ENCODE measurements at places on chromosomes 7 and 10.

DNA sequence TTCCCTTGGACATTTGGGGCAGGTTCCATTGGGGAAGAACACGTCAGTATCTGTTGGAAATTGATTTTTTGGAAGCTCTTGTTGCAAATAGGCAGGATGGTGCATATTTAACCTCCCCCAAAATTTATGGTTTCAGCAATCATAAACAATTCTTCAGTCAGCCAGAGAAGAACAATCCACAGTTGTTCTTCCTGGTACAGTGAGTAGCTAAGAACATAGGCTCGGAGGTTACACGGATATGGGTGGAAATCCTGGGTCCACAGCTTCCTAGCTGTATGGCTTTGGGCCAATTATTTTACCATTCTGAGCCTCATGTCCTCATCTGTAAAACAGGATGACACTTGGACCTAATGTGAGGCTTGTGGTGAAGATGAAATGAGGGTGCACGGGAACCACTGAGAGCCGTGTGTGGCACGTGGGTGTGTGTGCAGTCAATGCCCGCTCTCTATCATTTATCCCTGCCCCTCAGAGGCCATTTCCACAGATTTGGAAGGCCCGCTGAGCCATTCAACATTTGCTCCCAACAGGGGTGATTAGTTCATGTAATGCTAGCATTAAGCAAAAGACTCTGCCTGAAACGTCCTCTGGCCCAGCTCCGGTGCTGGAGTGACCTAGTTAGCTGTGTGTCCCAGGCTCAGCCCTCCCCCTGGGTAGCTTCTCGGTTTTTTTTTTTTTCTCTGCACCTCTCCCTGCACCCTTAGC is 9.7 kb downstream of the CAMK1D start:
- no peak for DNase-seq

GRCh38 chr10:61869774-61870525 is 31.5 kb upstream of the ARID5B start:
- DNase-seq, result peak; percentile 21

DNA sequence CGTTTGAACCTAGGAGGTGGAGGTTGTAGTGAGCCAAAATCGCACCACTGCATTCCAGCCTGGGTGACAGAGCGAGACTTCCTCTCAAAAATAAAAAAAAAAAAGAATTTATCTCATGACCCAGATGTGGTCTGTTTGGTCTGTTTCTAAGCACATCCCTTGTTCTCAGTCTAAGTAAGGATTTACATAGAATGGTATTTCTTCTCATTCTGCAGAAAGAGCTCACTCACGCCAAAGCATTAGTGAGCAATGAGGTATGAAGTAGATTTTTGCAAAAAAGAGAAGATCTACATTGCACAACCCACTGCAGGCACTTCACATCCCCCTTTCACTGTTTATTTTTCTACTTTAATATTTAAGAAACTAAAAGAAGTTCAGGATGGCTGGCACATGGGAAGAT is 76.5 kb upstream of the FGL2 start:
- DNase-seq, result peak; percentile 23

- no peak for DNase-seq
These were observed 743 bp upstream of the PITRM1 start for GRCh38 chr10:3173171-3173878.

DNA sequence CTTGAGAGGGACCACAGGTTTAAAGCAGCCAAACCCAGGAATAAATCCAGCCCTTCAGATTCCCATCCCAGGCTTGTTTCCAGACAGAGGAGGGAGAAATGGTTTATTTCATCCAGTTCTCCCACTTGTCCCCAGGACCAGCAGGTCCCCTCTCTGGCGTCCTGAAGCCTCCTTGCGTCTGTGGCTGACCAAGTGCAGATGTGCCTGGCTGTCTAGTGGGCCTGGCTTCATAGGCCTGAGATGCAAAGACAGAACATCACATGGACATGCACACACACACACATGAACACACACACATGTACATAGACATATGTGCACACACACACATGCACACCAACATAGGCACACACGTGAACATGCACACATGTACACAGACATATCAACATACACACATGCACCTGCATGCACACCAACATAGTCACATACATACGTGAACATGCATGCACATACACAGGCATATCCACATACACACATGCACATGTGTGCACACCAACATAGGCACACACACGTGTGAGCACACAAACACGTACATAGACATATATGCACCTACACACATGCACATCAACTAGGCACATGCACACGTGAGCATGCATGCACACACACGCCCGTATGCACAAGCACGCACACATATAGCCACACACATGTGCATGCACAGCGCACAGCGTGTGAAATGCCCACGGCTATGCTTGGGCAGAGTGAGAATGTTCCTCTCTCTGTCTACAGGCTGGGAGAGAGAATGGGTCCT is 10.7 kb downstream of the FOXL3 start:
- DNase-seq, result no peak

- no peak for DNase-seq
These were observed 35.8 kb downstream of the CRCP start for GRCh38 chr7:66150471-66150870.

DNA sequence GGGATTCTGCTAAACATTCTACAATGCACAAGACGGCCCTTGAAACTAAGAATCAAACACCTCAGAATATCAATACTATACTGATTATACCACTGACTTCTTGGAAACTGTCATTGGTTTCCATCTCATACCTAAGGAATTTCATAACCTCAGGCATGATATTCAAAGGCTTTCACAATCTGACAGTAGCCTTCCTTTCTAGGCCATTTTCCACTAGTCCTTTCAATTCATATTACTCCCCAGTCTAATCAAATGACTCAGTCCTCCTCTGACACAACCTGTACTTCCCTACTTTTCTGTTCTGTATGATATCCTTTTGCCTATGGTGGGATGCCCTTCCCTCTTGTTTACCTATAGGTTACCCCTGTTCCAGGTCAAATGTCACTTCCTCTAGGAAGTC is 48.3 kb downstream of the CSTF2T start:
- no peak for DNase-seq

DNA sequence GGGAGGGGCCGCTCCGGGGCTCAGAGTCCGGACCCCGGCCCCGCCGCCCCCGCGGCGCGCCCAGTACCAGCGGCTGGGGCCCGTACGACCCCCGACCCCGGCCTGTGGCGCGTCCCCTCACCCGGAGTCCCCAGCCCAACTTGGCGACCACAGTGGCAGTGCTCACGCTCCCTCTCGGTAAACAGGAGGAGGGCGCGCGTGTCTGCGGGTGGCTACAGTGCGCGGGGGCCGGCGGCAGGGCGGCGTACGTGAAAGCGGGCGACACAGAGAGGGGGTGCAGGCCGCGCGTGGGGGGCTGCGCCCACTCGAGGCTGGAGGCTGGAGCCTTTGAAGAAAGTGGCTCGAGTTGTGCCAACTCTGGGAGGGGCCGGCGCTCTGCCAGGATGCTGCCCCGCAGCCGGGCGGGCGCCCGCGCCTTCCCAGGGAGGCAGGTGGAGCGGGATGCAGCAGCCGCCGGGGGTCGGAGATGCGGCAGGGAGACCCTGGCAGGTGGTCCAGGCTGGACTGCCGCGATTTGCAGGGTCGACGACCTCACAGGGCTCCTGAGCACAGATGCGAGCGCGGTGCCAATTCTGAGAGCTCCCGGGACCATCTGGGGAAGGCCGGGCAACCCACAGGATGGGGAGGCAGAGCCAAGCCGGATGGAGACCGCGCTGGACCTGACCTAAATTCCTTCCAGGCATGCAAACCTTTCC is 655 bp downstream of the PTPRE start:
- DNase-seq, result no peak

DNA sequence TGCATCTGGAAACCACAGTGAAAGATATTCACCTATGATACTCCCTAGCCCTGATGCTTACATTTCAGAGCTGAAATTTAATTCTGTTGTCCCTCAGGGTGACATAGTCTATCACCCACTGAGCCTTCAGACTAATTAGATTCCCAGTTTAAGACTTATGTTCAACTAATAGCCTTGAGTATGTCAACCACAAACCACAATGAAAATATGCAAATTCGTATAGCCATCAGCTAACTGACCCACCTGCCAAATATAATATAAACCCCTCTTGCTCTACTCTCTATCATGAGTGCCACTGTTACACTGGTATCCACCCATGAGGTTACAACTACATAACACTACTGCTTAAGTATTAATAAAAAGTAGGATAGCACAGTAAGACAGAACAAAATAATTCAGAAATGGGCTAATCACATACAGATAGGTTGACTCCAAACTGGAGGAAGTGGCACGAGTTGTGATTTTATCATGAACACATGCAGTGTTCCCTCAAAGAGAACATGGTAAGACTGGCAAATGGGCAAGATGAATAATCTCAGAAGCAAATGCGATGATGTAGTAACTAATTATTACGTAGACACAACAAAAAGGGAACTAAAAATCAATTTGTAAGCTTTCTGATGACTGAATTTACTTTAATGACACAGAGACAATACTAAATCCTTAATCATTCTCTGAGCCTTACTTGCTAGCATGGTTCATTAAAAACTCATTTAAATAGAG is 290.6 kb downstream of the PARD3 start:
- DNase-seq, result no peak

- no peak for DNase-seq
These were observed 225.6 kb downstream of the PTPRN2 start for GRCh38 chr7:158362001-158362400.

GRCh38 chr10:59793919-59794318 is 40.7 kb upstream of the MRLN start:
- DNase-seq, result no peak

GRCh38 chr10:64219271-64220025 is 698.2 kb downstream of the REEP3 start:
- no peak for DNase-seq

DNA sequence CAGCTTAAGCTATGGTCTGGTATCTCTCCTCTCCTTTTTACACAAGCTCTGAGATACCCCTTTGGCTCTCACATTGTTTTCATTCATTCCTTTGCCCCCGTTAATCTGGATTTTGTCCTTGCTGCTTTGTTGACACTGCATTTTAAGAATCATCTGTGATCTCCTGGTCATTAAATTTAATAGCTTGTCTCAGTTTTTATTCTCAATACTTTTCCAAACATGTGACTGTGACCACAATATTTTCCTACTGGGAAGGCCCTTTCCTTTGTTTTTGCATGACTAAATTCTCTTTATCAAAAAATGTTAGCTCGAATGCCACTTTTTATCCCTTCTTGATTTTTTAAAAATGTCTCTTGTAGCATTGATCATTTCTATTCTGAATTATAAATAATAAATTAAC is 171.2 kb downstream of the SUGCT start:
- DNase-seq, result no peak

GRCh38 chr10:30029164-30029871 is 30.1 kb downstream of the JCAD start:
- DNase-seq, result no peak

- DNase-seq, result no peak
These were observed 84.8 kb upstream of the C7orf33 start for GRCh38 chr7:148505645-148506375.

DNA sequence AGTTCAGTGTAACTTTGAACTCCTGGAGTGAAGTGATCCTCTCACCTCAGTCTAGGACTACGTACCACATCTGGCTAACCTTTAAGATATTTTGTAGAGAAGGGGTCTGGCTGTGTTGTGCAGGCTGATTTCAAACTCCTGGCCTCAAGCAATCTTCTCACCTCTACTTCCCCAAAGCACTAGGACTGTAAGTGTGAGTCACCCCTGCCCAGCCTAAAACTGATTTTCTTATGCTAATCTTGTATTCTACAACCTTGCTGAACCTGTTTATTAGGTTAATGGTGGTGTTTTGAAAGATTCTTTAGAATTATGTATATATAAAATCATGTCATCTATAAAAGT is 58.0 kb downstream of the LCOR start:
- DNase-seq, result no peak

GRCh38 chr7:132533916-132534315 is 42.4 kb downstream of the PLXNA4 start:
- no peak for DNase-seq

DNA sequence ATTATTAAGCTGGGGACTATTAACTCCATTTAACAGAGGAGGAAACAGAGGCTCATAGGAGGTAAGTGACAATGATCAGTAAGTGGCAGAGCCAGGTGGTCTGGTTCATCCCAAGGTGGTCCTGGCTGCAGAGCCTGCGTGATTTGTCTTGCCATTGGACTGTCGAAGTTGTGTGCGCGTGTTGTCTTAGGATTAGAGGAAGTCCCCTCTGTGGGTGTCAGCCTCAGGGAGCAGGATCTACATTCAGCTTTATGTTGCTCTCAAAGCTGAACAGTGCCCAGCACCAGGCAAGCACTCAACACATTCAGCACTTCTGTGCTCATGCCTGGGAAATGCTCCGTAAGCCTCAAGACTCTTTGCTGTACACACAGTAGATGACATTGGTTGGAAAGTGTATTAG is 139.5 kb downstream of the HERPUD2 start:
- no peak for DNase-seq

DNA sequence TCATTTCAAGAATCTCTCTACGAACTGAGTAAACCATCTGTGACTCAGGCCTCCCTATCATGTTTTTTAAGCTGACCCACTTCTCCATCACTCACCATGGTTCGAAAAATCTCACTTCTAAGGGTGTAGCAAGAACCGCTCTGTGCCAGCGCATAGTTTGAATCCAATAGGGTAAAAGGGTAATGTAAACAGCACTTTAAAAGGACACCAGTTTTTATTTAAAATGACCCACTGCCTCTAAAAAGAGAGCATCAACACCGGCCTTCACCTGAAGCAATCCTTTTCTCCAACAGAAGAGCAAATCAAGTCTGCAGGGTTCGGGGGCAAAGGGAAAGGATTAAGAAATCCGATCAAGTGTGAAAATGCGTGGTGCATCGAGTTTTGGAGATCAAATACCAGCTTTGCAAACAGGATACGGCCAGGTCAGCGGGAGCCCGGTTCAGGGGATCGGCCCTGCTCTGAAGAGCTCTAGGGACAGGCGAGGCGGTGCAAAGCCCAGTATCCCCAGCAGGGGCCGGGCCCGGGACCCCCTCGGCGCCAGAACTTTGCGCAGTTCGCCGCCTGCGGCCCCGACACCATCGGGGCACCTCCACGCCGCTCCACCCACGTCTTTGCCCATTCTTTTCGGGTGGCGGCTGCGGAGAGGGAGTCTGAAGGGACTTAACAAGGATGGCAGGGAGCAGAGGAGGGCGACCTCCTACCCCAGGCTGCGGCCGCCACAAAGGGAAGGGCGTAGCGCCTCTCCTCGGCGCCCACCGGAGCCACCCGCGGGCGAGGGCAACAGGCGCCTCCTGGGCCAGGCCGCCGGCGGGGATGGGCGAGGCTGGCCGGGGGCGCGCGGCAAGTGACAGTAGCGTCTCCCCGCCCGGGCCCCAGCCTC is 842 bp downstream of the NMT2 start:
- no peak for DNase-seq

DNA sequence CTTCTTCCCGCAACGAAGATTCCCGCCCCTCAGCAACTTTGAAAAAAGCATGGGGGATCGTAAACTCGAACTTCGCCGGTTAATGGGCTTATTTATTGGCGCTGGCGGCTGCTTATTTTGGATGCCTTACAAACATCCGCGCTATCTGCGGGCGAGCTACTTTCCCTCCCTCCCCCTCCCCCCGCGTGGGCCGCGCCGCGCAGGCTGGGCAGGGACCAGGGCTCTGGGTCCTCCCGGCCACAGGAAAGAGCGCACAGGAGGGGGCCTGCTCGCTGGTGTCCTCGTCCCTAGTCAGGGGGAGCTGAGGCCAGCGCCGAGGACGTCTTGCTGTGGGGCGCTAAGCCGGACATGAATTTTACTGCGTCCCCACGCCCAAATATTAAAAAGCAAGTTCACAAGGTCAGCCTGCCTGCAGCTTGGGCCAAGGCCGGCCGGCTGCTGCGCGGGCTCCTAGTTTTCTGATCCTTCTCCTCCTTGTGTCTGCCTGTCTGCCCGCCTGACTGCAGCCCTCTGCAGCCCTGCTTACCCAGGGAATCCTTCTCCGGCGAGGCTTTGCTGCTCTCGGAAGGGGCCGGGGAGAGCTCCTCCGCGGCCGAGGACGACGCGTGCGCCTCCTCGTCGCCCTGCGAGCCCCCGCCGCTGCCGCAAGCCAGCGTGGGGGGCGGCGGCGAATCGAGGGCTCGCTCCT is 1.2 kb downstream of the HOXA10 start:
- no peak for DNase-seq
